Renal cortex interstitium (tissue), 15 donors: ENCODE measurements at places on chromosomes 5 and 9.

GRCh38 chr9:116154334-116154975 is 864 bp downstream of the PAPPA start:
- no peak for DNase-seq

- DNase-seq: no peak
Measured at GRCh38 chr9:138045541-138046490, 168.2 kb downstream of the CACNA1B start.

DNA sequence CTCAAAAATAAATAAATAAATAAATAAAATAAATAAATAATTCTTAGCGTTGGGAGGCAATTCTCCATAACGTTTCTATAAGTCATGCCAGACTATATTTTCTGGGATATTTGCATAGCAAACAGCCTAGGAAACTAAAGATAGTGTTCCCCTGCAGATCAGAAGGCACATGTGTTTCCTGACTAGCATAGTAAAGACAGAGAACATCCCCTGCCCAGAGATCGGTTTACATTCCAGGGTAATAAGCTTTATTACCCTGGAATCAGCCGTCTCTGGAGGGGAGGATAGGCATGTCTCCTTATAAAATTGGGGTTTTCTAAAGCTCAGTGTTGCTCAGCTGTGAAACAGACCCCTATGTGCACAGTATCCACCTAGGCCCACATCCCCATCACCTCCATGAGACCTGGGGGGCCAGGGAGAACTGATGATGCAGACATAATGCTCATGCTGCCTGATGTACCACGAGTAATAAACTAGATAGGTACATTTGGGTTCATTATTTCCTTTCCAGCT is 36.9 kb upstream of the IFNK start:
- DNase-seq: no peak

DNA sequence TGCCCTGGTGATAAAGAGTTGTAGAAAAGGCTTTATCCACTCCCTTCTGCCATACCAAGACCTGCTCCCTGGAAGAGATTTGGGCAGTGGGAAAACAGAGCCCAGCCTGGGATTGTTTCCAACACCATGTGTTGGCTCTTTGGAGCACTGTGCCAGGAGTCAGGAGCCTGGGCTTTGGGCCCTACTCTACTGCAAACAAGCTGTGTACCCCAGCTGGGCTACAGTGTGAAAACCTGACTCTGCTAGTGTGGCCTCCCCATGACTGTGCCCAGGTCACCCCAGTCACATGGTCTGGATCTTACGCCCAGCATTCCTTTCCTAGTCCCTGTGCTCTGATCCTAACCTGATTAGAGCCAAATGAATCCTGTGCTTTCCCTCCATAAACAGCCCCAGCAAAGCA is 39.3 kb upstream of the SHB start:
- no peak for DNase-seq

- DNase-seq: no peak
Measured at GRCh38 chr5:151063142-151063989, 17.5 kb downstream of the TNIP1 start.

- DNase-seq: no peak
Measured at GRCh38 chr5:180371949-180372348, 18.8 kb upstream of the GFPT2 start.

- DNase-seq: no peak
Measured at GRCh38 chr9:132880324-132880661, 1.6 kb downstream of the SPACA9 start.

DNA sequence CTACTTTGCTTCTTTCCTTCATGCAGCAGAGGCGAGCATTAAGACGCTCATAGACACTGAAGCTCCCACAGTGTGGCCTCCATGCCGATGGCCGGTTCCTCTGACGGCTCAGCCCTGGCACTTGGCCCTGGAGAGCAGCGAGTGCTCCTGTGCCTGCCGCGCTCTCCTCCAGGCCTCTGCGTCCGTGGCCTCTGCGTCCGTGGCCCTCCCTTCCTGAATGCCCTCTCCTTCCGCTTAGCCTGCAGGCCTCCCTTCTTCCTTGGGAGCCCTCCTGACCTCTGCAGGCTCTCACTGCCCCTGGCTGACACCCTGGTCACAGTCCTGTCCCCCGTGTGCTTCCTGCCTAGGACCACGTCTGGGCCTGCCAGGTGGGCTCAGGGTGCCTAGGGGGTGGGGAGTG is 92.8 kb downstream of the ZNF354C start:
- DNase-seq: no peak

DNA sequence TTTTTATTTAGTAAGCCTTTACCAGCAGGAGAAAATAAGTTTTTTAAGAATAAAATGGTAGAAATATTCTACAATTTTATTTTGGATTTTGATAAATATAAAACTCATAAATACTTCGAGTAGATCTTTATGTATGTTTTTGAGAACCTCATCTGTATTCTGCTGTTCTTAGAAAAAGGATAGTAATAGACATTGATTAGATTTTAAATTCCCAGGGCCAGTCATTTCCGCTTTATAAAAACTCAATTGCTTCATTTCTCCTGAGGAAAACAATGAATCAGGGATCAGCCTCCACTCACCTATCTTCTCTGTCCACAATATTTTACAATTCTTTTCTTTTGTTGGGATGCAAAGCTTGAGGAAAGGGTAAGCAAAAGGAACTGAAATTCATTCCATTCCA is 1983.5 kb upstream of the C9orf72 start:
- DNase-seq: no peak

DNA sequence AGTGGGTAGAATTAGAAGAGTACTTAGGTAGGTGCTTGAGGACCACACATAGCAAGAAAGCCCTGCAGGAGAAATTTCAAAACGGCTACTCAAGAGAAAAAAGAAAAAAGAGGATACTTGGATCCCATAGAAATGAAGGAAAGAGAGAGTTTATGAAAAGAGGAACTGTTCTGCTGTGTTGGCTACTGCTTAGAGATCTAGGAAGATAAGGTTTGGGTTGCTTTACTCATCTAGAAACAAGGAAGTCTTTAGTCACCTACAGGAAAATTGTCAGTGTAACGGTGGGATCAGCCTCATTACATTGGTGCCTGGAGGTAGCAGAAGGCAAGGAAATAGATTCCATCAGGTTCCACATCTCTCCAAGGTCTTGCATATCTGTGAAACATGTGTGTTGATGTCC is 14.8 kb upstream of the C5orf46 start:
- DNase-seq: no peak

DNA sequence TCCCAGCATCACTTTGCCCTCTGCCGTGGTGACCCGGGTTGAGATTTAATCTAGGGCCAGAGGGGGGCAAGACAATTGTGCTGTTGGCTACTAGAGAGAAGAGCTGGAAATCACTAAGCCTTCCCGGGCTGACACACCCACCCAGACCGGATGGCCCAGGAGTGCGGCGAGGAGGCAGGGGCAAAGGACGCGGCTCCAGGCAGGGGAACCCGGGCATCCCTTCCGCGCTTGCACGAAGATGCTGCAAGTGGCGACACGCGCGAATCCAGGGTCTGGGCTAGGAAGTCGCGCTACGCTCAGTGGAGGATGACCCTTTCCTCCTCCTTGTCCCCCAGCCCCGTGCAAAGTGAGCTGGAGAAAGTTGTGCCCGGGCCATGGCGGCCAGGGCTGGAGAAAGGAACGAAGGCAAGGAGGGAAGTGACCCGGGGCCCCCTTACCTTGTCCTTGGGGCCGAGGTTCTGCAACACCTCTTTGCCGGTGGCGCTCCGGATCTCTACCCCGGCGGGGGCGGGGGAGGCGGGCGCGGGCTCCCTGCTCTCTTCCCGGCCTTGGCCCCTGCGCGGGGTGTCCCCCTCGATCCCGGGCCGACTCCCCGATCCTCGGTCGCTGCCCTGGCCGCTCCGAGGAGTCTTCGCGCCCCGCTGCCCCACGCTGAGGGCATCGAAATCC is 693 bp downstream of the DPYSL3 start:
- no peak for DNase-seq

DNA sequence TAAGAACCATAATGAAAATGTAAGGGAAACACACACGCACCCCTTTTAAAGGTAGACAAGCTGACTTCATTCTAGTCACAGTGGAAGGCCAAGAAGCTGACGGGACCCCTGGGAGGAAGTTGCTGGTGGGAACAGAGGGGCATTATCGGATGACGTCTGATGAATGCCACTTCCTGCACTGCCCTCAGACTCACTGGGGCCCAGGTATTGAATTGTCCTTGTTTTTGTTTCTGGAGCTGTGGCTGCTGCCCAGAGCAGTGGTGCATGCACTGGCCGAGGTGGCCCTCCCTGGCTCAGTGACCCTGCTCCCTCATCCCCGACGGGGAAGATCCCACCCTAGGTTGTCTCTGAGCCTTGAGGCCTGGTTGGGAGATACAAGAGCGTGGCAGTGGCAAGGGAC is 15.3 kb upstream of the RPL26L1 start:
- DNase-seq: no peak

- DNase-seq: no peak
Measured at GRCh38 chr9:99478469-99479027, 256.5 kb downstream of the SEC61B start.

GRCh38 chr5:8721536-8721935 is 824.3 kb downstream of the SEMA5A start:
- no peak for DNase-seq

DNA sequence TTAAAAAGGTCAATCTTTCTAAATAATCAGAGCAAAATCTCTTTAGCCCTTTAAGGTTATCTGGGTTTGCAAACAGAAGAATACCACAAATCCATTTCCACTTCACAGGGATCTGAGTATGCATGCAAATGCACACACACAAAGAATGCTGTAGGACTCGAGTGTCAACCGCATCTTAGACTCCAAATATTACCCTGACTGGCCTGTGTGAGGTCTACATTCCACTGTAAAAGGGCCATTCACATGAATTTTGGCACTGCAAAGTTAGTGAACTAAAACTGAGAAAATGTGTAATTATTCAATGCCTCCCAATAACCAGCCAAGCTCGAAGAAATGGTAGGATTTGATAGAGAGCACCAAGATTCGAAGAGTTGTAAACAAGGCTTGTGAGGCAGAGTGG is 199.9 kb downstream of the AGTPBP1 start:
- DNase-seq: no peak

DNA sequence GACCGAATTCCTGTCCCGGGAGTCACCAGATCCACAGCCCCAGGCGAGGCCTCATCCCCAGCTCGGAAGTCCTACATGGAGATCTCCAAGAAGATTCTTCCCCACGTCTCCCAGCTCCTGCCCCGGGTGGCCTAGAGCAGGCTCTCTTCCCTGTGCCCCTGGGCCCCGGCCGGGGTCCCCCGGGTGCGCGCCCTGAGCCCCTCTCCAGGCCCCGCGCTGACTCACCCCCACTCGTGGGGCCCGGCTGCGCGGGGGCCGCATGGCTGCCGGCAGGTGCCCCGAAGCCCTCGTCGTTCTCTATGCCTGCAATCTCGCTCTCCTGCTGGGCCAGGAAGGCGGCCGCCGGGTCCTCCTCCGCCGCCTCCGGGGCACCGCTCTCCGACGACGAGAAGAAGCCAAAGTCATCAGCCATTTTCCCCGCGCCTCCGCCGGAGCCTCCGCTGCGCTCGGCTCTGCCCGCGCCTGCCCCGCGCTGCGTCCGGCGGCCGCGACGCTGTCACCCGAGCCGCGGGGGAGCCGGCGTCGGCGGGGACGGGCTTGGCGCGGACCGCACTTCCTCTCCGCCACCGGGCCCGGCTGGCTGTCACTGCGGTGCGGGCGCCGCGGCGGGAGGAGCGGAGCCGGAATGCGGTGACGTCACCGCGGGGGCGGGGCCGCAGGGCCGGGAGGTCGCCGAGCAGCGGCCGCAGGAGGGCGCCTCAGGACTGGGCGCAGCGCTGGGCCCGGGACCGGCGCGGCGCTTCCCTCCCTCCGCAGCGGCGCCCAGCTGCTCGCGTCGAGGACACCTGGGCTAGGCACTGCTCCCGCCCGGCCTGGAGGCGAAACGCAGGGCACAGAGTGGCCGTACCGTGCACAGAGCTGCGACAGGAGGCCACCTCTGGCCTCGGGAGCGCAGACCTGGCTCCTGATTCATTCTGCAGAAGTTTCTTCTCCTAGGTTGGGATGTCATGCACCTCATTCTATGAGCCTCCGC is at the start of gene CLTB:
Gene CLTB (minus strand): TSS at position 588 of the 973 bp plus-strand sequence. CDS start 176 bp downstream, at position 412.
- DNase-seq: peak; percentile 74

DNA sequence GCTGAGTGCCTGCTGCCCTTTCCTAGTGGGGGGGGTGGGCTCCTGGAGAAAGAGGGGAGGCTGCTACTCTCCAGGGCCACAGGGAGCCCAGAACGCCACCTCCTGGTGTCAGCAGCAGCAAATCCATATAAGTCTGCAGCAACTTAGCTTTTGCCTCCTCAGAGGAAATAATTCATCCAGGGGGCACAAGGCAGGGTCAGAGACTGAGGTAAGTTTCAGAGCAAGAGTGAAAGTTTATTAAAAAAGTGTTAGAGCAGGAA is 4.0 kb upstream of the CLPTM1L start:
- DNase-seq: no peak

- no peak for DNase-seq
Measured at GRCh38 chr5:152113401-152113800, 188.8 kb upstream of the GLRA1 start.

DNA sequence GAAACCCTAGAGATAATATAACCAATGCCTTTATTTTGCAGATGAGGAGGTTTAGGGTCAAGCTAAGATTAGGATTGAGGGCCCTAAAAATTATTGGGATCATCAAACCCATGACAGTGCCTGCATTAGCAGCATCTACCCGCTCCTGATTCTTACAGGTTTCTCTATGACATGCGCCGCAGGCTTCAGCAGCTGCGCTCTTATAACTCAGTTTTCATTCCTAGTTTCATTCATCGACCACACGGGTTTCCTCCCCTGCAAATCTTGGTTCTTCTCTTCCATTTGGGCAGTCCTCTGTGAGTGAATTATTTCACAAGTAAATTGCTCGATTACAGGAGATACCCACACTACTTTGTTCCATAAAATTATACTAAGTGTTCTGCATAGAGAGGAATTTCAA is 137.2 kb downstream of the SLC24A2 start:
- no peak for DNase-seq
